ENCODE measurements at places on chromosomes 4 and X.

DNA sequence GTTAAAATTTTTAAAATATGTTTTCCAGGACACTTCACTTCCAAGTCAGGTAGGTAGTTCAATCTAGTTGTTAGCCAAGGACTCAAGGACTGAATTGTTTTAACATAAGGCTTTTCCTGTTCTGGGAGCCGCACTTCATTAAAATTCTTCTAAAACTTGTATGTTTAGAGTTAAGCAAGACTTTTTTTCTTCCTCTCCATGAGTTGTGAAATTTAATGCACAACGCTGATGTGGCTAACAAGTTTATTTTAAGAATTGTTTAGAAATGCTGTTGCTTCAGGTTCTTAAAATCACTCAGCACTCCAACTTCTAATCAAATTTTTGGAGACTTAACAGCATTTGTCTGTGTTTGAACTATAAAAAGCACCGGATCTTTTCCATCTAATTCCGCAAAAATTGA lies 49.7 kb downstream of the XIAP start:
- DNase-seq = no peak
- no peak overlapping the region for H3K4me3 ChIP-seq
- H3K4me1 ChIP-seq = no peaks in the 10 kb centered on the region
- H3K27me3 ChIP-seq = no peaks in the 10 kb centered on the region
- H3K27ac ChIP-seq = no peak overlapping the region
- no peaks in the 10 kb centered on the region for H3K36me3 ChIP-seq

GRCh38 chr4:40630335-40631021 lies 814 bp upstream of the RBM47 start:
- H3K36me3 ChIP-seq = no peaks in the 10 kb centered on the region
- peaks cover 6% of the 10 kb centered on the region for H3K27me3 ChIP-seq
- peak overlapping the region; percentile 61 for H3K4me3 ChIP-seq
- peaks cover 6% of the 10 kb centered on the region for H3K4me1 ChIP-seq
- no peak overlapping the region for H3K27ac ChIP-seq
- peak; percentile 12 for DNase-seq

DNA sequence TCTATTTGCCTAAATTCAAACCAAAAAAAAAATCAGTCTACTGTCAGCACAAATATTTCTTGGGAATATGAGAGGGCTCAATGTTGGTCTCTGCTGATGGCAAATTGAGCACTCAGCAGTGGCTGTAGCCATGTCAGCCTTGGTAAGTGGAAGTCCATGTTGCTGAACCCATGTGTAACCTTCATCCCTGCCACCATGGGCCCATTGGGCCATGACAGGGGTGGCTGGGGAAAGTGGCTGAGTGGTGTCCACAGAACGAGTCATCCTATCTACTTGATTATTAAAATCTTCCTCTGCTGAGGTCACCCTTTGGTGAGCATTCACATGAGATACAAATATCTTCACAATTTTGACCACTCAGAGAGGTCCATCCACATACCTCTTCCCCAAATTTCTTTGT lies 56.8 kb upstream of the FAM9B start:
- H3K4me1 ChIP-seq = no peaks in the 10 kb centered on the region
- no peaks in the 10 kb centered on the region for H3K36me3 ChIP-seq
- H3K4me3 ChIP-seq = no peak overlapping the region
- no peak for DNase-seq
- no peak overlapping the region for H3K27ac ChIP-seq

- no peaks in the 10 kb centered on the region for H3K27me3 ChIP-seq
- H3K27ac ChIP-seq = no peak overlapping the region
- no peak overlapping the region for H3K4me3 ChIP-seq
- H3K36me3 ChIP-seq = no peaks in the 10 kb centered on the region
- no peaks in the 10 kb centered on the region for H3K4me1 ChIP-seq
Measured at GRCh38 chr4:161187569-161187968, 976.2 kb downstream of the FSTL5 start.

DNA sequence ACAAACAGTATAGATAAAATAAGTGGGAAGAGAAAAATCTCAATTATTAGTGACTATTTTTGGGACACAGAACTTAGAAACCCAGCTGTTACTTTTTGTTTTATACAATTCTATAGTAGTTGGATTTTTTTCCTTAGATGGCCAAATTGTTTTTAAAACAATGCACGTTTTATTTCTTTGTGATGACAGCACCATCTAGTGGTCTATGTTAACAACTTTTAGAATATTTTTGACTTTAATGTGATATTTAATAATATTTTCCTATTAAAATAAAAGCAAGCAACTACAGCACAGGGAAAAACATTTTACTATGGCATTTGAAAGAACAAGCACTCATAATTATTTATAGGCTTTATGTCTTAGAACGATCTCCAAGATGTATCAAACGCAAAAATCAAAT lies 5.6 kb upstream of the SMIM31 start:
- H3K27me3 ChIP-seq = no peaks in the 10 kb centered on the region
- H3K4me1 ChIP-seq = no peaks in the 10 kb centered on the region
- no peak for DNase-seq
- no peaks in the 10 kb centered on the region for H3K36me3 ChIP-seq
- H3K27ac ChIP-seq = no peak overlapping the region
- H3K4me3 ChIP-seq = no peak overlapping the region

DNA sequence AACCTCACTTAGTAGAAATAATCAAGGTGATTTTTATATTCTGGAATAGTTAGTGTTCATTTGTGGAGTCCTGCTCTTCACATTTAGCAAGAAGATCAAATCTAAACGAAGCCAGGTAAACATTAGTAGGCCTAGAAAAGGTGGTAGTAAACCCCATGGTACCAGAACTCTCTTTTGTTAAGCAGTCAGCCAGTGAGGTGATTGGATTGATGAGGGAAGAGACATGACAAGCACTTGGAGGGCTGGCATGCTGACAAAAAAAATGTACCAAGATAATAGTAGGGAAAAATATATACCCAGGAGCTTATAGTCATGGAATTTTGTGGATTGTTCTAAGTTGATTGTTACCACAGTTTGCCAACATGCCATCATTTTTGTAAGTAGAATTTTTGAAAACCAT lies 163.8 kb downstream of the BANK1 start:
- no peak overlapping the region for H3K4me3 ChIP-seq
- no peak overlapping the region for H3K27ac ChIP-seq
- H3K4me1 ChIP-seq = no peaks in the 10 kb centered on the region
- no peaks in the 10 kb centered on the region for H3K27me3 ChIP-seq

GRCh38 chr4:182338746-182339145 lies 95.5 kb downstream of the TENM3 start:
- no peaks in the 10 kb centered on the region for H3K36me3 ChIP-seq
- no peaks in the 10 kb centered on the region for H3K4me1 ChIP-seq
- DNase-seq = no peak
- H3K4me3 ChIP-seq = no peak overlapping the region

DNA sequence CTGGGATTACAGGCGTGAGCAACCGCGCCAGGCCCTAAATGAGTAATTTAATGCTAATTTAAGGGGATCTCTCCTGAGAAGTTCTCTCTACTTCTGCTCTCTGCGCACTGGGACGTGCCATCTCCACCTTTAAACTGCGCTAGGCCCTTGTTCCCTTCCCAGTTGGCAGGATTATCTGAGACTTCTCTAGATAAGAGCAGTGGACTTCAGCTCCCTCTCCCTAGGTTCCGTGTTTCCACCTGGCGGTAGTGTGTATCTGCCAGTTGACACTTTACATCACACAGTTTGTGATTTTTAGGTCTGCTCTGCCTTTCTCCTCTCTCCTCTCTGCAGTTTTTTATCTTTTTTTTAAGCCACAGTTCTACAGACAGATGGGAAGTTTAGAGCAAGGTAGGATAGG lies 40.2 kb downstream of the ARHGAP10 start:
- H3K4me1 ChIP-seq = peaks cover 70% of the 10 kb centered on the region
- H3K27ac ChIP-seq = peak overlapping the region; percentile 76
- H3K4me3 ChIP-seq = no peak overlapping the region

DNA sequence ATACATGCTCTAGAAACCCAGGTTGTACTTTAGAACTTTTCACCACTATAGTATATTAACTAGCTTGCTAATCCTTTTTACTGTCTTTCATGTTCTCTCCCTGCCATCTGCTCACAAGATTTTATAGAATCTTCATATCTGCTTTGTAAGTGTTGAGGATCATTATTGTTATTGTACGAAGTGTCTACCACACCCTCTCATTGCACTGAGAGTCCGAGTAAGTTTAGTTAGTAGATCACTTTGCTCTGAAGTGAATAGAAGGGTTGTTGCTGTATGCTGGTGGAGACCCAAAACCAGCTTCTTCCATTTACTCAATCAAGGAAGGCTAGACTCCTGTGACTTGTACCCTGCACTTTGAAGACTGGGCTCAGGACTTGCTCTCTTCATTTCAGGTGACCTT lies 17.1 kb downstream of the GAB1 start:
- H3K27ac ChIP-seq = peak overlapping the region; percentile 53
- H3K27me3 ChIP-seq = no peaks in the 10 kb centered on the region
- no peak overlapping the region for H3K4me3 ChIP-seq
- H3K36me3 ChIP-seq = no peaks in the 10 kb centered on the region
- peaks cover 72% of the 10 kb centered on the region for H3K4me1 ChIP-seq
- DNase-seq = no peak

GRCh38 chrX:39477762-39478120 lies 620.0 kb downstream of the BCOR start:
- no peak overlapping the region for H3K4me3 ChIP-seq
- H3K27ac ChIP-seq = no peak overlapping the region
- no peaks in the 10 kb centered on the region for H3K27me3 ChIP-seq
- no peaks in the 10 kb centered on the region for H3K4me1 ChIP-seq

DNA sequence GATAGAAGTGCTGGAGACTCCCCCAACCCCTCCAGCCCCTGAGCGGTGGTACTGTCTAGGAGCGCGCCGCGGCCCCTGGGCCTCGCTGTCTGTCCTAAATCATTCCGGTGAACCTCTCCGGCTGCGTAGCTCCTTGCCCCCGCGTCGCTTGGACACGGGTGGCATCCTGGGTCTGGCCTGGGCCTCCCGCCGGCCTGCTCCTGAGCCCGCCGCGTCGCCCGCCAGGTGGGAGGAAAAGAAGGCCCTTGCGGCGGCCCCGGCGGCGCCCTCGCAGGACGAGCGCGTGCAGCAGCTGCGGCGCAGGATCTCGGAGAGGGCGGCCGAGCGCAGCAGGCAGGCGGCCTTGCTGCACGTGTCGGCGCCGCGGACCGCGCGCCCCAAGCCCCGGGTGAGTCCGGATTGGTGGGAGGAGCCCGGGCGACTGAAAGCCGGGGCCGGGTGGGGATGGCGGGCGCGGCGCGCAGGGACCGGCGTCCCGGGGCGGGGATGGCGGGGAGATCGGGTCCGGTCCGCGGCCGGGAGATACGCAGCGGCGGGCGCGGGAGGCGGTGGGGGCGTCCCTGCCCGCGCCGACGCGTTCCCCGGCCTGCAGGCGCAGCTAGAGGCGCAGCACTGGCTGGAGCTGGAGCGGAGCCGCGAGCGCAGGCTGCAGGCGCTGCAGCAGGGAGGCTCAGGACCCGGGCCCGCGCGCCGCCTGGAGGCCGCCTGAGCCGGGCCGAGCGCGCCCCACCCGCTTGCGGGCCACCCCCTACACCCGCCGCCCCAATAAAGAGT lies 6.5 kb upstream of the RNF4 start:
- peak; percentile 38 for DNase-seq
- no peak overlapping the region for H3K27ac ChIP-seq
- peaks cover 8% of the 10 kb centered on the region for H3K4me1 ChIP-seq
- H3K27me3 ChIP-seq = no peaks in the 10 kb centered on the region
- H3K4me3 ChIP-seq = peak overlapping the region; percentile 56
